KG1 (cell line): ENCODE measurements at places on chromosomes 2 and 18.
A peak's percentile ranks its signal among the peaks of the same experiment; 100 is the strongest.

DNA sequence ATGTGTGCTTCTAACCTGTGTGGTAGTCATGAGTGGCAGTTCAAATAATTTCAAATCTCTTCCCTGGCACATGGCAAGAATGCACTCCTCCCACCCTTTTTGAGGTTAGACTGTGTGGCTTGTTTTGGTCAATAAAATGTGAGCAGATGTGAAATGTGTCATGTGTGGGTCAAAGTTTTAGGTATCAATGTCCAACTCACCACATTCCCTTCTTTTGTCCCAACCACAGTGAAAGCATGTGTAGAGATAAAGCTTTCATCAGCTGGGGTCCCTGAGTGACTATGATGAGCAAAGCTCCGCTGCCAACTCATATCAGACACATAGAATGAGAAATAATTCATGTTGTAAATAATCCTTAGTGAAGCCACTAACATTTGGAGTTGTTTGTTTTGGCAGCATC lies 118.2 kb downstream of the PAX3 start:
- no peak for DNase-seq

- DNase-seq, result no peak
Observed at GRCh38 chr2:236867441-236868260, 218.0 kb upstream of the COPS8 start.

DNA sequence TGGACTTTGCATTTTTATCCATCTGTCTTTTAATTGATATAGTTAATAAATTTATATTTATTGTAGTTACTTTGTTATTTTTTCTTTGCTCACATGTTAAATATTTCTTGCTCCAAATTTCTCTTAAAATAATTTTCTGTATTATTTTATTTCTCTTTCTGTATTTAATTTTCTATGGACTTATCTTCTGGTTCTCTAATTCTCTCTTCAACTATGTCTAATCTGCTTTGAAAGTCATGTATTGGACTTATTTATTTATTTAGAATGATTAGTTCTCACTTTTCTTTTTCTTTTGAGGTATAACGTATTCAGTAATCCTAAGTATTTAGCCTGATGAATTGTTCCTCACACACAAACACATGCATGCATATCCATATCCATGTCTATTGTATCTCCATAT lies 53.1 kb downstream of the ASB1 start:
- DNase-seq, result no peak

DNA sequence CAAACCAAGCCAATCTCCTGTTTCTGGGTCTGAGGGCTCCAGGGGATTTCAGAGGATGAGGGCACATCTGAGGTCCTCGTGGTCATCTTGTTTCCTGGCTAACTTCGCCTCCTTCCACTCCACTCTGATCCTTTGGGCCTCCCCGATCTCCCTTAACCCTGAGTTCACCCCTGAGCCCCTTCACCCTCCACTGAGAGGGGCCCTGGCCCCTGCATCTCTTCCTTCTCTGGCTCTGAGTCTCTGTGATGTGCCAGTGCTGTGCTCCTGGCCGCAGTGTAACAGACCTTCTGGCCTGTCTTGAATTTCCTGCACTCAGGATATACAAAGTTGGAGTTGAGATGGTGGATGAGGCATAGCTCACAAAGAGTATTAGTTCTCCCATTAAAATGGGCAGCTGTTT lies 84.7 kb upstream of the BOD1L2 start:
- no peak for DNase-seq

DNA sequence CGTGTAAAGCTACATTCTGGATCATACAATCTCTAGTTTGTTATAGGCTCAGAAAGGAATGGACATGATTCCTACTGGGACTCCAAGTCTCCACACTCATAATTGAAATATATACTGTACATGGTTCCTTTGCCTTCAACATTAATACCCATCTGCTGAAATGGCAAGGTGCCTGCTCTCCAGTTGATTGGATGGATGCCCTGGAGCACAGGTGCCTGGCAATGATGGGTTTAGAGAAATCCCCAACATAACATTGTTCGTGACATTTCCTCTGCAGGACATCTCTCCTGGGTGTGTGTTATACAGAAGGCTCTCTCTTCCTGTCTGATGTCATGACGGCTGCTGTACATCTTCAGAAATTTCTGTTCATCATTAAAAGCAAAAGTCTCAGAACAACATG lies 449.7 kb upstream of the CWC22 start:
- DNase-seq, result no peak

- DNase-seq, result no peak
Observed at GRCh38 chr2:197673606-197674005, 1.8 kb downstream of the RFTN2 start.

DNA sequence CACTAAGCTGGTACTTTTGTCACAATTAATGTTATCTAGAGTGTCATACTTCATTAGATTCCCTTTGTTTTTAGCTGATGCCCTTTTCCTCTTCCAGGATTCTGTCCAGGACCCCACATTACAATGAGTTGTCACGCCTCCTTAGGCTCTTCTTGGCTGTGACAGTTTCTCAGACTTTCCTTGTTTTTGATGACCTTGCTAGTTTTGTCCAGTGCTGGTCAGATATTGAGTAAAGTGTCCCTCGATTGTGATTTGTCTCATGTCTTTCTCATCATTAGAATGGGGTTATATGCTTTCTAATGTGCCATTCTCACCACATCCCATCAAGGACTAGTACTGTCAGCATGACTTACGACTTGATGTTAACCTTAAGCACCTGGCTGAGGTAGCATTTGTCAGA lies 162.3 kb downstream of the FHOD3 start:
- DNase-seq, result no peak

- no peak for DNase-seq
Observed at GRCh38 chr2:24635181-24635580, 144.1 kb downstream of the NCOA1 start.

DNA sequence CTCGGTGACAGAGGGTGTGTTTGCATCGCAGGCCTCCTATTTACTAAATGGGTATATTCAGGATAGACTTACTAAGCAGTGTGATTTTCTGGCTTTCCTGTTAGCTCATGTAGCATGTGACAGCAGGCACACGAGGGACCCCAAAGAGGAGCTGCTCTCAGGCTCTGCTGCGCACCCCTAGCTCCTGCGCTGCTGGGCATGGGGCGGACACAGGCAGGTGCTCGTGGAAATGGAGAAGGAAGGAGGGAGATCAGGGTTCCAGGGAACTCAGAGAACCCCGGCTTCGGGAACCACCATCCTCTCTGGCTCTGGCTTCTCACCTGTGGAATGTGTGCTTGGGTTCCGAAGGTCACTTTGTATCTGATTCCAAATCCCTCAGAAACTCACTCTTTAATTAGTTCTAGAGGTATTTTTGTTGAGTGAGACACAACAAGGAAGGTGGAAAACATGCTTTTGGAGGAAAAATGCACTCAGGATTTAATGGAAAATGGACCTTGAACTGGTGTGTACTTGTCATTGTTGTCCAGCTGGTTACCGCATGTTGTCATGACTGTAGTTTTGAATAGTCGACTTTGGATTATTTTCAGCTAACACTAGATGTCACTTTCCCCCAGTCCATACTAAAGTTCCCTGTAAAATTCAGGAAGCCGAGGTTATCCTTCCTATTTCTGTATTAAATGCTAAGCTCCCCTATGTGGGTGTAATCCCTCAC lies 3.5 kb downstream of the SNTG2 start:
- DNase-seq, result no peak

DNA sequence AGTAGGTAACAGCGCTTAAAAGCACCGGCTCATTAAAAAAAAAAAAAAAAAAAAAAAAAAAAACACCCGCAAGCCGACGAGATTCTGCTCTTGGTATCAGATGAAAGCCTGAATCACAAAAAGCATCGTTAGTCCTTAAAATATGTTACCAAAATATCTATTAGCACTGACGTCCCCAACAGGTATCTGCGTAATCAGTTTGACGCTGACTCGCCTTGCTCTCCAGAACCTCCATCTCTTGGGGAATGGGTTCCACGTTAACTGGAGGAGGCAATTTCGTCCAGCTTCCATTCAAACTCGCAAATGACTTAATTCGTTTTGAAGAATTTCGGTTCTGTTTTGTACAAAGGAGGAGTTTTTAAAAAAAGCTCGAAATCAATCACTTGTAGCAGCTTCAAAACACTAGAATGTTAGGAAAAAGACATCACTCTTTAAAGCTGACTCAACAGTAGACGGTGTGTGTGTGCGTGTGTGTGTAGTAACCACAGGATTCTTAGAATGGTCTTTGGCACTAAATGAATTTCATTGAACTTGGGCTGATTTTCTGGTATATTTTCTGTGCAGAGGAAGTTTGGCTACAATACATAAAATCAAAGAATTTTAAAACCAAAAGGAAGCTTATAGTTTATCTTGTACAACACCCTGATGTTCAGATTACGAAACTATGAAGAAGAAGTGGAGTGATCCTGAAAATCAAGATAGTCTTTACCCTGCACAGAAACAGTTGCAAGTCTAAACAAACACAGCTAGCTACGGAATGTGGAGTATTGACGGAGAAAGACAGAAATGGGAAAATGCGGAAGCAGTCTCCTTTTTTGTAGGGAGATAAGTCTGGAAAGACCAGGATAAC lies 1.1 kb upstream of the PGAP1 start:
- DNase-seq, result no peak

GRCh38 chr2:216651351-216651881 lies 18.2 kb downstream of the IGFBP2 start:
- no peak for DNase-seq

- DNase-seq, result no peak
Observed at GRCh38 chr2:158315000-158315399, 141.6 kb downstream of the CCDC148 start.

DNA sequence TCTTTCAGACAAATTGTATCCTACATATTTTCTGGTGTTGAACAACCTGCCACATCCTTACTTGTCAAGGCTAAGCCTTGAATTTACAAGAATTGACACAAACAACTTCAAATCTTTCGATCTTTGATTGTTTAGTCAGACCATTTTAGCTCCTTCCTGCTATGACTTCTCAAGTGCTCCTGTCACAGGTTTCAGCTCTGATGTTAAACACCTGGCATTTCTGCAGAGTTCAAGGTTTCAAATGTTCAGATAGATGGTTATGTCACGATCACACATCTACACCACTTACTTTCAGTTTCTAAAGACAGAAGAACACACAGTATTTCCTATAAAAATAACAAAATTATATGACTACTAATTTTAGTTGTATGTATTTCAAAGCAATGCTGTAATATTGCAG lies 84.0 kb downstream of the RND3 start:
- DNase-seq, result no peak

GRCh38 chr2:222305516-222306392 lies 7.0 kb upstream of the PAX3 start:
- no peak for DNase-seq

DNA sequence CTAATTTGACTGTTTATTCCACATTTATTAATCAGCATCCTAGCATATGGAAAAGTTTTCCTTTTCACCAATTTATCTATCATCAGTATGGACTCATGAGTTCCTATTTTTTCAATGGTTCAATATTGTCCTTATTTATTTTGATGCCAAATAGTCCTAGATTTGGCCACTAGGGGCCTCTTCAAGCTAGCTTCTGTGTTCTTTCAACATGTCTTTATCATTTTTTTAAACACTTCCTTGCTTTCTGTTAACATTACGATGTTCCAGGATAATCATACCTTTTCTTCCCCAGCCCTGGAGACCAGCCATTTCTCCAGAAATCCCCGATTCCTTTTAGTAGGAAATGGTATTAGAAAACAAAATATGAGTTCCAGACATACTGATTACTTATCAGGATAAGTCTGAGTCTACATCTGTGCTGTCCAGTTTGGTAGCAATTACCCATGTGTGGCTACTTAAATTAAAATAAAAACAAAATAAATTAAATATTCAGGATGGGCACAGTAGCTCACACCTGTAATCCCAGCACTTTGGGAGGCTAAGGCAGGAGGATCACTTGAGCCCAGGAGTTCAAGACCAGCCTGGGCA lies 70.6 kb downstream of the RPE start:
- peak; percentile 9 for DNase-seq

GRCh38 chr2:232563580-232563979 lies 13.1 kb downstream of the EIF4E2 start:
- no peak for DNase-seq

DNA sequence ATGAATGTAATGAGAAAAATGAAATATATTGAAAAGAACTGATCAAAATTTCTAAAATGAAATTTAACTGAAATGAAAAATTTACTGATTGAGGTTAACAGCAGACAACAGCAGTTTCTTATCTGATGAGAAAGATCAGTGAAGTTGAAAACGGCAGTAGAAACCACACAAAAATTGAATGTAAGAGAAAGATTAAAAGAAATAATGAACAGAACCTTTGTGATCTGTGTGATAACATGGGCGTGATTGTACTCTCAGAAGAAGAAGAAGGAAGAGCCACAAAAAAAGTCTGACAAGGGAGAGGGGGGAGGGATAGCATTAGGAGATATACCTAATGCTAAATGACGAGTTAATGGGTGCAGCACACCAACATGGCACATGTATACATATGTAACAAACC lies 45.2 kb downstream of the FAM117B start:
- no peak for DNase-seq

DNA sequence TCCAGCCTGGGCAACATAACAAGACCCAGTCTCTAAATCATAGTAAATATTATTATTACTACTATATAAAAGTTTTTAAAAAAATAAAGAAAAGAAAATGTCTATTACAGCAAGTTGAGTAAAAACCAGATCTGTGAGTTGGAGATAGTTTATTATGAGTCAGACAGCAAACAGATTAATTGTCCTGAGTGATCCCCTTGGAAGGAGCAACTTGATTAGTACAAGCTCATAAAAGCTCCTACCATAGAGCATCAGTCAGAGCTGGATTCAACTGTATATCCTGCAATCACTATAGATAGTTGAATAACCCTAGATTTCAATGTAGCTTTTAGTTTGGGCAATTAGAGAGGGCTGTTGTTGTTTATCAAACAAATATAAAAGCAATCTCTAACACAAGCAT lies 84.1 kb downstream of the TRABD2A start:
- DNase-seq, result no peak

- DNase-seq, result no peak
Observed at GRCh38 chr18:79884294-79884962, 67.0 kb downstream of the SLC66A2 start.

- no peak for DNase-seq
Observed at GRCh38 chr2:166173263-166173662, 45.4 kb upstream of the SCN1A start.

DNA sequence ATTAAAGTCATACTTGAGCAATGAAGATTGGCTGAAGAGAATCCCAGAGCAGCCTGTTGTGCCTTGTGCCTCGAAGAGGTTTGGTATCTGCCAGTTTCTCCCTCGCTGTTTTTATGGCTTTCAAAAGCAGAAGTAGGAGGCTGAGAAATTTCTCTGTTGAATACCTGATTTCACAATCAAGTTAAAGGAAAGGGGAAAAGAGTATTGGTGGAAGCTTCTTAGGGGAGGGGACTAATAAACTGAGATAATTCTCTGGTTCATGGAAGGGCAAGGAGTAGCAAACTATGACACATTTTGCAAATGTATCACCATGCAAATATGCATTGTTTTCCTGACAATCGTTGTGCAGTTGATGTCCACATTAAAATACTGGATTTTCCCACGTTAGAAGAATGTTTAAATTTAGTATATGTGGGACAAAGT lies at the start of gene IL1B:
Gene IL1B (minus strand): TSS at position 85 of the 423 bp plus-strand sequence. CDS start 550 bp downstream, outside the sequence.
- peak; percentile 58 for DNase-seq

GRCh38 chr18:58009166-58009565 lies 34.9 kb upstream of the NEDD4L start:
- no peak for DNase-seq

- DNase-seq, result no peak
Observed at GRCh38 chr2:11493282-11493681, 27.3 kb upstream of the E2F6 start.
